ENCODE measurements at places on chromosomes 1 and 21. TPM values are rescaled to one million over a fixed set of nuclear protein-coding genes. Genes with fewer than 3 reads are reported as not detected.
A peak's percentile ranks its signal among the peaks of the same experiment; 100 is the strongest.

Gene SLC5A9
- not detected for total RNA-seq

GRCh38 chr21:33496345-33496744, 4.8 kb upstream of the DNAJC28 start:
- no peak for DNase-seq

DNA sequence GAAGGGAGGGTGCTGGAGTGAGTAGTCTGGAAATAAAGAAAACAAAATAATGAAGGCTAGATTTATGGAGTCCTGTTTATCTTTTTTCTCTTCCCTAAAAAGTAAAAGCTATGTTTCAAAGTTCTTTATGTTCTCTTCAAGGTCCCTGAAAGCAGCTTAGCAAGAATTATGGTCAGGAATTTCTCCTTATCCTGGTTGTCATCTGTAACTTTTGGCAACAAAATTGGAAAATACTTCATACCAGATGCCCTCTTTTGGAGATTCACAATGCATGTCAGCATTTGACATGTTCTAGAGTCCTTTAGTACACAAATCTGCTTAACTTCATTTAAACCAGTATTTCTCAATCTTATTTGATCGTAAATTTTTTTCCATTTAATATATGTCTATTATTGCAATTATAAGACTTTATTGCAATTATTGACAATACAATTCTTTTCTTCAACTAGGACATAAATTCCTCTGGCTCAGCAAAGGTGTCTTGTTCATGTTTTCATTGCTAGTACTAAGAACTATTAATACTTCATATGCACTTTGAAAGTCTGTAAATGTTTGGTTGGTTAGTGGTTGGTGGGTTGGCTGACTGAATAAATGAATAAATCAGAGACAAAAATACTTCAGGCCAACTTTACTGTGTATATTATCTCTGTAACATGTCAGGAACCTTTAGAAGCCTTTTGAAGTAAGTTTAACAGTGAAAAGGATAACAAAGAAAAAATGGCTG, 101.5 kb downstream of the ATP1B1 start:
- no peak for DNase-seq

Gene TOMM40L
- 7.2 TPM for total RNA-seq

- no peak for DNase-seq
Measured at GRCh38 chr21:34906401-34906800, 142.7 kb downstream of the RUNX1 start.

DNA sequence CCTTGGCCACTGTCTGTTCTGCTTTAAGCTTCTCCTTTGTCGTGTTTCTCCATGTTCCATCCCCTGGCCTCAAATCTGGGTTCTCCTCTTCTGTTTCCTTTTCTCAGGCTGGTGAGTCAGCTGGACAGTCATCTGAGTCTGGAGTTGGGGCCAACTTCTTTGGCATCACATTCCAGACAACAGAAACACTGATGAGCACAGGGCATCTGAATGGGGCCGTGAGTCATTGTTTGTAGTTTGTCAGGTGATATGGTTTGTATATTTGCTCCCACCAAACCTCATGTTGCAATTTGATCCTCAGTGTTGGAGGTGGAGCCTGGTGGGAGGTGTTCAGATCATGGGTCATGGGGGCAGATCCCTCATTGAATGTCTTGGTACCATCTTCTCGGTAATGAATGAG, 14.3 kb upstream of the OLIG2 start:
- DNase-seq = peak; percentile 91

- DNase-seq = no peak
Measured at GRCh38 chr1:82106672-82107071, 305.9 kb downstream of the ADGRL2 start.

DNA sequence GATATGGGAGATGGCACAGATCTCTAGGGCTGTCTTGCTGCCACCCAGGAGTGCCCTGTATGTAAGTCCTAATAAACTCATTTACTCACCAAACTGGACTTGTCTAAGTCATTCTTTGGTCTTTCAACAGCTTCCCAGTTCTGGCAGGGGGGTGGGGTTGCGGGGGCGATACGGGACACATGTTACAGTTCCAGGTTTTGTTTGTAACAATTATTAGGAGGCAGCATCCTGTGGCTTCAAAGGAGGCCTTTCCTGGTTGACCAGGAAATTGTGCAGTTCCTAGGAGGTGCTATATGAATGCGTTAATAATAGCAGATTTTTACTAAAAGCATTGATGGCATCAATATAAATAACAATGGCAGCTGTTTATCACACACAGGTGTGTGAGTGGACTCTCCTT, 42.7 kb upstream of the TRIM45 start:
- DNase-seq = no peak

DNA sequence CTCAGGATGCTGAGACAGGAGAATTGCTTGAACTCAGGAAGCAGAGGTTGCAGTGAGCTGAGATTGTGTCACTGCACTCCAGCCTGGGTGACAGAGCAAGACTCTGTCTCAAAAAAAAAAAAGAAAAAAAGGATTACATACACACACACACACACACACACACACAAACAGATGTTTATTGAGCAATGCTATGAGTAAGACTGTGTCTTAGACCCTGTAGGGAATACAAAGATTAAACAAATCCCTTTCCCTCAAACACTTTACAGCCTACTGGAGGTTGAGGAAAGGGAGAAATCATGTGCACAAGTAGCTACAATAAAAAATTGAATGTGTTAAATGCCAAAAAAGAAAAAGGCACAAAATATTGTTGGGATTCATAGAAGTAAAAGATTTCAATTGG, 58.1 kb downstream of the RPAP2 start:
- no peak for DNase-seq

GRCh38 chr1:110425612-110426152, 18.2 kb upstream of the LAMTOR5 start:
- no peak for DNase-seq

- DNase-seq = no peak
Measured at GRCh38 chr1:153951183-153951582, 4.7 kb upstream of the DENND4B start.

DNA sequence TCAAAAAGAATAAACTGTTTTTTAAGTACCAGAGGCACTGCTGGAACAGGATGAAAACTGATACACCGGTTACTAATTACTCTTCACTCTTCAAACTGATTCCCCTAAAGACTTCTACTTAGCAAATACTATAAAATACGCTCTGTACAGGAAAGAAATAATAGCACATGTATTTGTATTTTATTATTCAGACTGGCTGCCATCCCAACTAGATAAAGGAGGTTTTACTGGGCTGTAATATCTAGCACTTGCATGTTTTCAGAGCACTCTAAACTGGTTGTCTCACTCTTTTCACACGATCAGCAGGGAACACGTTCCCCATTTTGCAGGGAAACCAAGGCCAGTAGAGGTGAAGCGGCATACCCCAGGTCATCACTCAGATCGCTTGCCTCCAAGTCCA, 9.2 kb downstream of the SMIM12 start:
- DNase-seq = no peak

Gene LRRN2
- total RNA-seq = not detected

DNA sequence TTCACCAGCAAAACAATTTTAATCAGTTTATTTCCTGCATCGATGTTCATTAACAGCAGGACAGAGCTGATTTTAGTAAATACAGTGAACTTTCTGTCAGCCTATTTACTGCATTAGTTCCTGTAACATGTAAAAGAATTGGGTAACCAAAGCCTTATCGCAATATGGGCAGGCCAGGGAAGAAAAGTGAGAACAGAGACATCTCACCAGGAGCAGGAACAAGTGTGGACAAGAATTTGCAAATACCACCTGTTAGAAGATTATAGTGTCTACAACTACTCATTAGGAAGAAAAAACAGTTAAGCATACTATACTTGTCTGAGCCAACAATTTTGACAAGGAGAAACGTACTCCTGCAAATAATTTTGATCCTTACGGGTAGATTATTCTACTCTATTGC, 1293.9 kb downstream of the PLA2G4A start:
- DNase-seq = no peak

- DNase-seq = no peak
Measured at GRCh38 chr1:203426870-203427269, 48.7 kb upstream of the PRELP start.
